ENCODE measurements at places on chromosomes 13 and 19.
A peak's percentile ranks its signal among the peaks of the same experiment; 100 is the strongest.

GRCh38 chr13:111969551-111970135, 97.3 kb upstream of the SOX1 start:
- DNase-seq: no peak

- DNase-seq: no peak
Observed at GRCh38 chr13:51451134-51451466, 1.7 kb downstream of the INTS6 start.

- DNase-seq: no peak
Observed at GRCh38 chr19:29880498-29881081, 61.4 kb upstream of the URI1 start.

DNA sequence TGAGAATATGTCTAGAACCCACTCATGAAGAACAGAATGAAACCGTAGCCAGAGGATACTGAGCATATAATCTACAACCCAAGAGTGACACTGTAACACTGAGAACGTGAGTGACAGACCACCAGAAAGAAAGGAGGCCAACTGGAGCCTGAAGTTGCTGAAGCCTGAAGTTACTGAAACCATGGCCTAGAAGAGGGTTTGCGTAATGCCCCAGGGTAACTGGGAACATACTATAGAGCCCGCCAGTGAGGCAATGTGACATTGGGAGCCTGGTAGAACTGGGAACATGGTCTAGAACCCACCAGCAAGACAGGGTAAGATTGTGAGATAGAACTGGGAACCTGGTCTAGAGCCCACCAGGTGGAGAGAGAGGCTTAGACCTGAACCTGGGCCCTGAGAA, 15.5 kb upstream of the TNFSF14 start:
- no peak for DNase-seq

- no peak for DNase-seq
Observed at GRCh38 chr19:44671400-44671799, at the start of gene CEACAM19. Gene CEACAM19 (plus strand): TSS chr19:44671482. CDS start chr19:44671932, 450 bp downstream.

DNA sequence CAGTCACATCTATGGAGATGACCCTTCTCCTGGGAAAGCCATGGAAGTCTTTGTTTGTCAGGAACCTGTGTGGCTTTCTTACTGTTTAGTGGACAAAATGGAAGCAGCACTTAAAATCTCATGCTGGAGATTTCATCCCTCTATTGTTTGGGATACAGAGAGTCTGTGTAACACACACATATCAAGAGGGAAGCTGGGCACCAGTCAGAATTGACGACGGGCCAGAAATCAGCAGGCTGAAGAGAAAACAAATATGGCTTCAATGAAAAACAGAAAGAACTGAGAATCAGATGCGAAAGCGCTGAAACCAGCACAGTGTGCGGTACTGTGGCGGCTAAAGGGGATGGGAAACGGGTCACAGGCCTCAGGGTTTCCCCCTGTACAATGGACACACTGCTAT, 72.2 kb upstream of the WASF3 start:
- no peak for DNase-seq

GRCh38 chr13:110524541-110525257, 36.8 kb downstream of the RAB20 start:
- no peak for DNase-seq

- peak; percentile 51 for DNase-seq
Observed at GRCh38 chr13:50292081-50292480, 276.8 kb downstream of the KCNRG start.

- DNase-seq: no peak
Observed at GRCh38 chr19:23378948-23379347, 16.3 kb downstream of the ZNF91 start.

- no peak for DNase-seq
Observed at GRCh38 chr13:98307463-98308085, 130.5 kb upstream of the RNF113B start.

GRCh38 chr19:28968721-28969120, 244.2 kb downstream of the UQCRFS1 start:
- DNase-seq: no peak

- DNase-seq: no peak
Observed at GRCh38 chr19:53057904-53058580, 13.5 kb downstream of the ERVV-2 start.

GRCh38 chr13:41917641-41918040, 43.3 kb downstream of the VWA8 start:
- no peak for DNase-seq

DNA sequence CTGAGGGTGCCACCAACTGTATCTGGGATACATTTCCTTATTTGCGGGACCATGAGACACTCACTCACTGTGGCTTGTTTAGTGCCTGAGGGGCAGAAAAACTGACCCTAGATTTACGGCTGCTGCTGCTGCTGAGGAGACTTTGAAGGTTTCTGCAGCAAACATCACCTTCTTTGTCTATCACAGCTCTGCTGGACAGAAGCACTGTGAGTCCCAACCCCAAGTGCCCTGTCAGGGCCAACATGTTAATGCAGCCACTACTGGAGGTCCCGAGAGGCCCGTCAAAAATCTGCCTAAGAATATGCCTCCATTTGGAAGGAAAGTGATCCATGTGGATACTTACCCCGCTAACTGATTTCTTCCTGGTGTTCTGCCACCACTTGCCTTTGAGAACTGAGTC, 37.3 kb upstream of the UBL3 start:
- DNase-seq: no peak

DNA sequence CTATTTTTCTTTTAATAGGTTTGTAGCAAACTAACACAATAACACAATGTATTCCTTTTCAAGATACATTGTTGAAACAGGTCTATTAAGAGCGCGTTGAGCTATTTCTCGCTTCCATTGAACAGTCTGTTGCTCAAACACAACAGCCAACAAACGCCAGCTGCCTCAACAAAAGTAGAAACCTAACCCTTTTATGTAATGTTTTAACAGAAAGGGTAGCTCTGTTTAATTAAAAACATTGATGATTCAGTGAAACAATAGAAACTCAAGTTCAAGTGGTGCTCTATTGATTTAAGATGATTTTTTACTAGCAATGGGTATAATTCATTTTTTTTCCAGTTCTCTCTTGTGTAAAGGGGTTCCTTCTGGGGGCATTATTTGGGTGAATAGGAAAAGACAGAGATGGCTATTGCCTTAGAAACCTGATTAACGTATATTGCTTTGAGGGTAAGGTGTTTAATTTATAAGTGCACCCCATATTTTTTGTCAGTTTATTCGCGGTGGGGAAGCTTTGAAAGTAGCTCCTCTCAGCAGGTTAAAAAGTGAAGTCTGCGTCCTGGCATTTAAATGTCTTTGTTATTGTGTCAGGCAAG, 14.9 kb downstream of the ZIC2 start:
- no peak for DNase-seq

GRCh38 chr13:51286135-51287002, 53.1 kb upstream of the SERPINE3 start:
- peak; percentile 65 for DNase-seq

DNA sequence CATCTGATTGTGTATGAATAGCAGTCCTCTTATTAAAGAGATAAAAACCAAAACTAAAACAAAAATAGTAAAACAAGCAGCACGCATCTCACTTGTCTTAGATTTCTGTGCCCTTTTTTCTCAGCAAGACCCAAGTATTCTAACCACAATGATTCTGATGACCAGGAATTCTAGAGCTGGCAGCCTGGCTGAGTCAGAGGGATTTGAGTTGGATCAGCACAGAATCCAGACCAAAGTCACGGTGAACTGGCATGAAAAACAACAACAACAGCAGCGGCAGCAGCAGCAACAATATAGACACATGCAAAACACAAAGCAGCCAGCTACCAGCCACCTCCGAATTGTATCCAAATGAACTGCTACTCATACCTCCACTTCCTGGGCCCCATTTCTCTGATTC, 360.5 kb downstream of the KCNRG start:
- DNase-seq: no peak

DNA sequence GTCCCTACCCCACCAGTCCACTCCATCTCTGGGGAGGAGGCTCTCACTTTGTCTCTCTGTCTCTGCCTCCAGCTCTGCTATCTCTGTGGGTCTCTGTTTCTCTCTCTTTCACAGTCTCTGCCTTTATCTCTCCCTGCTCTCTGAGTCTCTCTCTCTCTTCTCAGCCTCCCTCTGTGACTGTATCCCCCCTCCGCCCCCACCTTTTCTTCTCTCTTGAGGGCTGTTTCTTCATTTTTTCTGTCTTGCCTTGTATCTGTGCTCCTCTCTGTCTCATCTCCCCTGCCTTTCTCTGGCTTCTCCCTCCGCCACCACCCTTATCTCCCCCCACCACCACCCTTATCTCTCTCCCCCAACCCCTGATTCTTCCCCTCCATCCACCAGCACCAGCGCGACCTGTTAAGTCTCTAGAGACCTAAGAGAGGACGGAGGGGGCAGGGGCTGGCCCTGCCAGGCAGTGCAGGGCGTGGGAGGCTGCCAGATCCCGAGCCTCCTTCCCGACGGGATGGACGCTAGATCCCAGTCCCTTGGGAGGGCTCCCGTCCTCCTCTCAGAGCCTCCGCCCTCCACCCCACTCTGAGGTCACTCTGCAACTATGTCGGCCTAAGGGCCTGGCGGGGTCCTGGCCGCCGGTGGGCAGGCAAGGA, 1.0 kb downstream of the AXL start:
- no peak for DNase-seq

GRCh38 chr13:68261105-68261504, 1031.0 kb upstream of the PCDH9 start:
- DNase-seq: no peak

GRCh38 chr13:99859178-99860177, 112.1 kb downstream of the ZIC5 start:
- no peak for DNase-seq

- DNase-seq: no peak
Observed at GRCh38 chr13:38674208-38674607, 12.7 kb upstream of the FREM2 start.

GRCh38 chr13:83853771-83854170, 28.5 kb downstream of the SLITRK1 start:
- no peak for DNase-seq

GRCh38 chr13:99370481-99371275, 63.5 kb upstream of the GPR183 start:
- DNase-seq: no peak

DNA sequence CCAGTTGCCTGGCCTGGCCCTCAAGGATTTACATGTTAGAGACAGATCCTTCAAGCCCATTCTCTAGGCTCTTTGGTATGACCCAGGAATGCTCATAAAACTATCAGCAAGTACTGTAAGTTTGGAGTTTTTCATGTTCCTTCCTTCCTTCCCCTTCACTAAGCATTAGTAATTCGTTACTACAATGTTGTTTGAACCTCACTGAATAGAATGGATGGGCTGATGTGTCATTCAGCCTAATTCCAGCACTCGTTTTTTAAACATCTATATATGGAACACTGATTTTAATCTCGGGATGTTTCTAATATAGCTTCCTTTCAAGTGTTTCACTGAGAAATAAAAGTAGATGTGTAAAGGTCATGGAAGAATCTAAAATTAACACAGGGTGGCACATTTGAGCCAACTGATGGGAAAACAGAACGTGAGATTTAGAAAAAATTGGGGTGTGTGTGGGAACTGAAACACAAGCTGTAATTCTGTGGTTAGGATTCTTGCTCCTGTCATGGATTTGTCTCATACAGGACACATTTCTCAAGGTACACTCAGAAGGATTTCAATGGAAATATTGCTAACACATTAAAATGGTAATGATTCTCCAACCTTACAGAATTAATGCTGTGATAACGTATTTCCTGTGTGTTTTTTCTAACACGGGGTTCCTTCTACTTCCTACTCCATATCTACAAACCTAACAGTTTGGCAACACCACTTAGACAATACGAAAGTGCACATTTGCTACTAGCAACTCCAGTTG, 93.4 kb downstream of the FLT1 start:
- peak; percentile 91 for DNase-seq

GRCh38 chr19:37079238-37079637, 1.0 kb downstream of the ZNF420 start:
- no peak for DNase-seq

GRCh38 chr19:17720440-17720839, 1.2 kb downstream of the MAP1S start:
- peak; percentile 6 for DNase-seq

DNA sequence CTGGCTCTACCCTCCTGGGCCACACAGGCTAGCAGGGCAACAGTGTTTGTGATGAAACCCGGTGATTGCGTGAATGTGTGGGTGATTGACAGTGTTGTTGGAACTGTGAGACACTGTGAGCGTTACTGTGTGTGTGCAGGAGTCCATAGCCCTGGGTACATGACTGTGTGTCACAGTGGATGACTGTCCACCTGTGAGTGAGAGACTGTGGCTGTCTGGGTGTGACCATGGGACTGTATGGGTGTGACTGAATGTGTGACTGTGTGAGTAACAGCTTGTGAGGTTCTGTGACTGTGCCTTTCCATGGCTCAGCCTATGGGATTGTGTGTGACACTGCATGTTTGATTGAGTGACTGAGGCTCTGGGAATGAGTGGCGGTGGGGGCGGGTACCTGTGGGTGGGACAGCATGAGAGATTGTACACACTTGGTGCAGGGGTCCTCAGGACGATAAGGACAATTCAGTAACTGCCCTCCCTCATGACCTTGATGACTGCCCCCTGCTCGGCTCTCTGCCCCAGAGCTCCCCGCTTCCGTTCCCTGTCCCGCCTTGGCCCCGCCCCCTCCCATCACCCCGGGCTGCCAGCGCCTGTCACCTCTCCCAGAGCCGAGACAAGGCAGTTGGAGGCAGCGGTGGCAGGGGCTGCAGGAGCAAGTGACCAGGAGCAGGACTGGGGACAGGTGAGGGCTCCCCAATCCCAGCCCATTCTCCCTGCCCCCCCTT, at the start of gene GIPR:
TSS of gene GIPR (plus strand) at position 602 of the 722 bp plus-strand sequence. CDS start 1,300 bp downstream, outside the sequence.
- DNase-seq: peak; percentile 74

DNA sequence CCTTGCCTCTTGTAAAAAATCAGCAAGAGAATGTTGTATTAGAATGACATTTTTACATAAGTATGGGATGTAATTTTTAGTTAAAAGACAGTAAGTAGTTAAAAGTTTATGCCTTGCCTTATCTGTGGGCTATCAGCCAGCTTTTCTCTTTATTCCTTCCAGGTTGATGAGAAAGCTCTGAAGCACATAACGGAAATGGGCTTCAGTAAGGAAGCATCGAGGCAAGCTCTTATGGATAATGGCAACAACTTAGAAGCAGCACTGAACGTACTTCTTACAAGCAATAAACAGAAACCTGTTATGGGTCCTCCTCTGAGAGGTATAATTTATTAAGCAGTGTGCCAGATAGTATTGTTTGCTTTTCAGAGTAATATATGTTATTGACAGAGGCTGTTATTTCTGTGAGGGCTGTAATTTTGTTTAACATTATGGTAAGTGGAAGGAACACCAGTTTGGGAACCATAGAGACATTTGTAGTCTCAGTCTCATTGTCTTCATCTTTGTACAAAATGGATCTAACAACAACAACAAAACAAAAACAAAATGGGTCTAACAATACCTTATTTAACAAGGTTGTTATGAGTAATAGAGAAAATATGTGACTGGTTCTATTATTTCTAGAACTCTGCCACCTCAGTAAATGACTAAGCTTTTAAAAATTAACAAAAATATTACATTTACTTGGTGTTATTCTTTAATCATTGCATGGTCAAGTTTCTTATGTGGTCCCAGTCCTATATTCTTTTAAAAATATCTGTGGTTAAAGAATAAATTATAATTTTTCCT, 112.8 kb downstream of the TDRD3 start:
- no peak for DNase-seq

- no peak for DNase-seq
Observed at GRCh38 chr13:93878675-93879074, 600.8 kb downstream of the DCT start.
